ENCODE measurements at places on chromosomes 1 and 21. TPM values are rescaled to one million over a fixed set of nuclear protein-coding genes. Genes with fewer than 3 reads are reported as not detected.

The MYOC gene
- polyA plus RNA-seq = 0.22 TPM

DNA sequence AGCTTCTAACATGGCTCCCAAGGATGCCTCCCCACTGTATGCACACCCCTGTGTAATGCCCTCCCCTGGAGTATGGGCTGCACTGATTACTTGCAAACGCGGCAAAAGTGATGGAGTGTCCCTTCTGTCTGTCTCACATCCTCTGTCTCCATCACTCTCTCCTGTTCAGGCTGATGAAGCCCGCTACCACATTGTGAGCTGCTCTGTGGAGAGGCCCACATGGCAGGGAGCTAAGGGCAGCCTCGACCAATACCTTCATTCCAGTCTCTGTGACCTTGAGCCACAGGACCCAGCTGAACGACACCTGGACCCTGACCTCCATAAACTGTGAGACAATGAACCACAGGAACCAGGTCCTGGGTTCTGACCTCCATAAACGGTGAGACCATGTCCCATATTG, 154.1 kb upstream of the ETV3 start:
- no peak for DNase-seq

GRCh38 chr21:41611966-41612606, 104.1 kb upstream of the TMPRSS2 start:
- no peak for DNase-seq

DNA sequence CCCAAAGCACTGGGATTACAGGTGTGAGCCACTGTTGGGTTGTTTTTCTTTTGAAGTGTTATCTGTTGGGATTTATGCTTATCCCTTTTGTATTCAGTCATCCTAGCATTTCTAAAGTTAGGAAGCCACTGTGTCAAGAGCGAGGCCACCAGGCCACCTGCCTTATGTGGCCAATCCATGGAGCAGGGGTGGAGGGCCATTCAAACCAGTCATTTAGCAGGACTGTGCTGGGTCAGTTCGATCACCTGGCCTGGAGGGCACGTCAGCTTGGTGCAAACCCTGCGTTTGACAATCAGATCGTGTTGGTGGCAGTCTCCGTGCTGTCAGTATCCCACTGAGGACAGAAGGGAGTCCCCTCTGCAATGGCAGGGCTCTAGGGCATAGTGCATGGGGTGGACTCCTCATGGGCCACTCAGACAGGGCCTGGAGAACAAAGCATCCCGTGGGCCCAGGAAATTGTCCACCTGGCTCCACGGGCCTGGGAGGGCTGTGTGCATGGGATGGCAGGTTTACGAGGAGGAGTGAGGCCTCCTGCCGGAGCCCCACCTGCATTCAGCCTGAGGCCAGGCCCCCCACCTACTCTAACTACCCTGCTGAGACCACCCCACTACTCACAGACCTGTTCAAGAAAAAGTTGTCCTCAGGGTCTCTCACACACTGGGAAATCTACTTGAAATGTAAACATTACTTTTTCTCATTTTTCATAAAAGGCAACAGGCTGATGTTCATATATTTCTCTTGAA, 242.3 kb downstream of the SDCCAG8 start:
- DNase-seq = no peak

DNA sequence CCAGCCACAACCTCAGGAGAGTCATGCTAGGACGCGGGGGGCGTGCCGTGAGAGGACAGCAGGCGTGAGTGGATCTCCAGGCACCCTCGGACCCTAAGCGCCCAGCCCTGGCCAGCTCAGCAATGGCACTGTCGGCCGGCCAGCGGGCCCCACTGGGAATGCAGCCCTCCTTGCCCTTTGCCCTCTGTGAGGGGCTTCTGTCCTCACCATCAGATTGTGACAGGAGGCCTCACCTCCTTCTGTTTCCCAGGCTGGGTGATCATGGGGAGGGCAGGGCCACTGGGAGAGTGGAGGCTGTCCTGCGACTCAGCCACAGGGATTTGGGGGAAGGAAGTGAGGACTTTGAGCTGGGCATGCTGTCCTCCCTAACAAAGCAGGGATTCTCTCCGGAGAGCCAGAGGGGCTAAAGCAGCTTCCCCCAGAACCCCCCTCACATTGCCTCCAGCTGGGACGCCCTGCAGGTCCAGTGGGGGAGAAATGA, 6.6 kb upstream of the LRRC3 start:
- DNase-seq = no peak

DNA sequence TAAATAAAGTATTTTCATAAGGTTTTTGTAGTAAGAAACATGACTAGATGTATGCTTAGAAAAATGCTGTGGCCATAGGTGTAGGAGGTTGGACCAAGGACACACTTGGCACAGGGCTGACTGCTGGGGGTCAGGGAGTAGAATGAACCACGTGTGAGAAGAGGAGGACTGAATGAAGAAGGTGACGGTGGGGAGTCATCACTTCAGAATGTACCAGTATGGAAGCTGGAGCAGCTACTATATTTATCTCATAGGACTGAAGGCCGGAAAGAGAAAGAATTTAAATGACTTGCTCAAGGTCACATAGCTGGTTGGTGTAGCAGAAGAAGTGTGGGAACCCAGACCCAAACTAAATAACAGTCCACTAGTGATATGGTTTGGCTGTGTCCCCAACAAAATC, 79.8 kb upstream of the HAO2 start:
- DNase-seq = no peak

DNA sequence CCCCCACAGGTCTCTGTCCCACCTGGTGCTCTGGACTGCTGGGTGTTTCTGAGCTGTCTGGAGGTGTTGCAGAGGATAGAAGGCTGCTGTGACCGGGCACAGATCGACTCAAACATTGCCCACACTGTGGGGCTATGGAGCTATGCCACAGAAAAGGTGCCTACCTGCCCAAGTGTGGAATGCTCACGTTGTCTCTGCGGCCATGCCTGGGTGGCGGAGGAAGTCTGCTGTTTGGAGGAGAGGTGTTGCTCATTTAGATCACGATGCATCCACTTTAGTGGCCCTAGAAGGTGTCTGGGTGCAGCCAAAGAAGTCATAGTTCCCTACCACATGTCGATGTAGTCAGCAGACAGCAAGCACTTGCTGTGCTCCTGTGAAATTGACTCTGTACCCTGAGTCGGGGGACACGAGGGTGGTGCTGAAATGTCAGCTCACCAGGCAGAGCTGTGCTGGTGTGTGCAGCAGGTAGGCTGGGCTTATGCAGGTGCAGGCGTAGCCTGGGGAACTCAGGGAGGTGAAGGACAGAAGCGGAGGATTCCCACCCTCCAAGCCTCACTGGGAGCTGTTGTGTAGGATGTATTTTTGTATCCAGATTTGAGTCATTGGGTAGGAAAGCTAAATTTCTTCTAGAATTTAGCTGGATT, 32.8 kb upstream of the PWP2 start:
- no peak for DNase-seq
